ENCODE measurements at places on chromosomes 11 and 22.
A peak's percentile ranks its signal among the peaks of the same experiment; 100 is the strongest.

DNA sequence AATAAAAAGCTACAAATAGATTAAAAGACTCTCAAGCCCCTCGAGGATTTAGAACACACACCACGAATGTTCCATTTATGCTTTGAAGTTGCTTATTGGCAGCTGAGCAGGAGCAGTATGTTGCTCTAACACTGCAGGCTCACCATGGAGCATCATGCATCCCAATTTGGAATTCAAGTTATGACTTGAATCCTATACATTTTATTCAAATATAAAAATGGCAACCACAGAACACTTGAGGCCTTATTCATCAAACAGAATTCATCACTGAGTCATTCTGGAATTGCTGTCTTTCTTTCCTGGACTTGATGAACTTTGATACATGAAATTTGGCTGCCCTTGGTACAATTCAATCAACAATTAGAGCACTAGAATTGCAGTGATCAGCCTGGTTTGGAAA, 24.5 kb upstream of the BLID start:
- DNase-seq, result no peak

DNA sequence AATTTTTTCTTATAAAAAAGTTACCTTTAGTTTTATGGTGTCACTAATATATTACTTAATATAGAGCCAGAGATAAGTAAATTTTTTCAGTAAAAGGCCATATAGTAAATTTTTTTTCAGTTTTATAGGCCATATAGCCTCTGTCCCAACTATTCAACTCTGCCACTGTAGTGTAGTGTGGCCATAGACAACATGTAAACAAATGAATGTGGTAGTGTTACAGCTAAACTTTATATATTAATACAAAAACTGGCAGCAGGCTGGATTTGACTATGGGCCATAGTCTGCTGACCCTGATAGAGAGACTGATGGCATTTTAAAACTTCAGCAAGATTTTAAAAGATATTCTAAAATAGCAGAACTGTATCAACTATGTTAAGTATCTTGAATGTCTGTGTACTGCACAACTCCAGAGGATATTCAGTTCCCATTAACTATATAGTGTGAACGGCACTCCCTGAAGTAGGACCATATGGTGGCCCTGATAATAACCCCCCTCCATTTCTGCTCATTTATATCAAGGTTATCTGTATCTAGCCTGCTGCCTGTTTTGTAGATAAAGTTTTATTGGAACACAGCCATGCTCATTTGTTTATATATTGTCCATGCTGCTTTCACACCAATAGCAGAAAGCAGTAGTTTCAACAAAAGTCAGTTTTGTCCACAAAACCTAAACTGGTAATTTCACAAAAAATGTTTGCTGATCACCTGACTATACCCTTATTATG, 71.6 kb downstream of the PRMT3 start:
- no peak for DNase-seq

DNA sequence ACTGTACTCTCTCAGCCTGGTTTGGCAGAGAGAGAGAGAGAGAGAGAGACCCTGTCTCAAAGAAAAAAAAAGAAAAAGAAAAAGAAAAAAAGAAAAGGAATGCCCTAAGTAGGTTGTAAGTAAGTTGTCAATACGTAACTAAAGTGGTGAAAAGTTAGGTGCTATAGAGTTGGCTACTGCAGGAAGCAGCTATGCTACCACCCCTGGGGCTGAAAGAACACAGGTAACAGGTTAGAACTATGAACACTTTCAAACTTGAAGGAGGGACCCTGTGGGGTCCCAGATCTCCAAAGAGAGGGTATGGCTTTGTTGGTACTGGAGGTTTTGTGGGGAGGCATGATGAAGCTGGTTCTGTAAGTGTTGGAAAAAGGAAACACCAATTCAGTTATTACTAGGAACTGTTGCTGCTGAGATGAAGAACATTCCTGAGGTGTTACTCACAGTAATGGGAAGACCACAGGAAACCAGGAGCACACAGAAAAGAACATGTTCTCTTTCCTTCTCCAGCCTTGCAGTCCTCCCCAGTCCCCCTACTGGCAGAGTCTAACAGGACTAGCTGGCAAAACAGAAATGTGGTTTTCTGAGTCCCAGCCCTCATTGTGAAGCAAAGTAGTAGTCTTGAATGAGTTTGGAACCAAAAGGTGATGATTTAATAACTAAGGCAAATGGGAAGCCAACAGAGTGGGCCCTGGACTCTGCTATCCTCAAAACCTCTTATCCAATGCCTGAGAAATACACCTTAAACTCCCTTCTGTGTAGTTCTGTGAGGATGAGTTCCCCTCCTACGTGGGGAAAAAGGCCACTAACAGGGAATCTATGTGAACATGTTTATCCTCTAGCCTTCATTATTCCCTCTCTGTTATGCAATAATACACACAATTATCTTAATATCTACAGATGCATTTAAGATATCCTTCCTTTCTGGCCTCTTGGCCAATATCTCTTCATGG, 427.0 kb upstream of the DDI1 start:
- no peak for DNase-seq

GRCh38 chr11:68838572-68838964, 3.1 kb downstream of the CPT1A start:
- DNase-seq, result peak; percentile 34

DNA sequence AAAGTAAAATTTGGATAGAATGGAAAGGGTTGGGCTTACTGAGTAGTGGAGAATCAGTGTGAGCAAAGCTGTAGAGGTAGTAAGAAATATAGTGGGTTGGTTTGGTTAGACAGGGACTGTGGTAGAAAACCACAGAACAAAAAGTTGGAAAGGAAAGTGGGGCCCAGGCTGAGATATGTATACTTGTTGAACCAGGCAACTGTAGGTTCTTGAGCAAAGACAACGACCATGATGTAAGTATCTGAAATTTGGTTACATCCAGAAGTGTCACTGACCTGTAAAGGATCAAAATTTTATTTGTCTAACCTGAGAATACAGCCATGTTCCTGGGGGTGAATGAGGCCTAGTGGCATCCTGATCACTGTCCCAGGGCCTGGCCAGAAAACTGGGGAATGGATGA, 114.1 kb downstream of the STIM1 start:
- DNase-seq, result peak; percentile 67

DNA sequence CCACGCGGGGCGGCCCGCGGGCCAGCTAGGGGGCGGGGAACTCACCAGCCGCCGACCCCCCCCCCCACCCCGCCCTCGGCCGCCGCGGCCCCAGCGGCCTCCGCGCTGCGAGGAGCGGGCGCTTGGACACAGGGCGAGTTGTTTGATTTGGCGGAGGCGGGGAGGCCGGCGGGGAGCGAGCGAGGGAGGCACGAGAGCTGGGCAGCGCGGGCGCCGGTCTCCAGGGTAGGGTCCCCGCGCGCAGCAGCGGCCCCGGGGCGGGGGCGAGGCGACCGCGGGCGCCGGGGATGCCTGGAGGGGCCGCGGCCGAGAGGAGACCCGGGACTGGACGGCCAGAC, 64.4 kb downstream of the NAV2 start:
- DNase-seq, result no peak

- no peak for DNase-seq
Measured at GRCh38 chr11:65716302-65716701, 4.2 kb downstream of the KAT5 start.

DNA sequence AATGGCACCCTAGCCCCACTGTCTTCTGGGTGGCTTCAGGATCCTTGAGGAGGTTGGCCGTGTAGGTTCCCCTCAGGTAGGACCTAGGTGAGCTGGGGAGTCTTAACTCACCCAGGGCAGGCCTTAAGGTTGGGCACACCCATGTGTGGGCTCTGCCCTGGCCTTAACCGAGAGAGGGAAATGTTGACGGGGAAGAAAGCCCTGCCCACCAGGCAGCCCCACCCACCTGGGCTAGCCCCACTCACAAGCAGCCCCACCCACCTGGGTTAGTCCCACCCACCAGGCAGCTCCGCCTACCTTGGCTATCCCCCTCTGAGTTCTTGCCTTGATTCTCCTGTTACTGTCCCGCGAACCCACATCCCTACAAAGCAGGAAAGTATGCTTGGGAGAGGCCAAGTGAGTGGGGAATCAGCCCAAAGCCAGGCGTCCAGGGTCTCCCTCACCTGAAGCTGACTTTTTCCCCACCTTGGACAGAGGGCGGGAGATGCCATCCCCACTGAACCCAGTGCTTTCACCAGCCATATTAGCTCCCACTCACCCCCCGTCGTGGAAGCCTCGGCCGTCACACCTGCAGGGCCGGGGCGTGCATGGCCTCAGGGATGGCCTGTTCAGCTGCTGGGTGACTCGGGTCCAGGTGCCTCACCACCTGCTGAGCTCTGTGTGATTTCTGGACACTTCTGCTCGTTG, at the start of gene MYEOV:
Gene MYEOV, plus strand, starts transcription at position 337 of the 687 bp plus-strand sequence. CDS start 1,200 bp downstream, outside the sequence.
- peak; percentile 46 for DNase-seq

GRCh38 chr22:23984430-23984829, 4.5 kb downstream of the GSTT2 start:
- DNase-seq, result peak; percentile 65

DNA sequence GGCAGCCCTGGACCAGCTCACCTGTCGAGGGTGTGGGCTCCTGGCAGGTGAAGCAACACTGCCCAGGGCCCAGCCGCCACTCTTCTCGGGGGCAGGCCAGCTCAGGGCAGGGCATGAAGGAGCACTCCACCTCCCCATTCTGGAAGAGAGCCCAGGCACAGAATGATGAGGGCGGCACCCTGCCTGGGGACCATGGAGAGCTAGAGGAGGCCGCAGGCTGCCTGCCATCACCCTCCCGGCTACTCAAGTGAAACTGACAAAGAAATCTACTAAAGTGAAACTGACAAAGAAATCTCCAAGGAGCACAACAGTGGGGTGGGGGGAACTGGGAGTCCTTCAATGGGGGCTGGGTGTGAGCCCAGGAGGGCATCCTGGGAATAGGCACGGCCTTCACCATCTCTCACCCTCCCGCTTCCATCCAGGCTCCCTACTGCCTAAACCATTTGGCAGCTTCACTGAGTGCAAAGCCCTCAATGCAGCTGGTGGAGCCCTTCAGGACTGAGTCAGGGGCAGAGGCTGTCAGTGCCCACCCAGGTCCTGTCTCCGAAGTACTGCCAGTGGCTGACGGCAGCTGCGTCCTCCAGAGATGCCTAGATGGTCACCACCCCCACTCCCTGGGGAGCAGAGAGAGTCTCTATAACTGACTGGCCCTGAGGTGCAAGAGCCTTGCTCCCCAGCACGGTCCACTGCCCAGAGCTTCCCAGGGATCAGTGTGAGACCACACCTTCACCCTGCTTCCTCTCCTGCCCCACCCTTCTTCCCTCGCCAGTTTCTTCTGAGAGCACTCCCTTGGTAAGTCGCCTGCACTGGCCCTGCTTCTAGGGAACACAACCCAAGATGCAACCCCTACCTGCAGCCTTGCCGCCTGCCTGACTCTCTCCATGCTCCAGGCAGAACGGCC, 21.7 kb downstream of the VWCE start:
- no peak for DNase-seq

GRCh38 chr11:103863497-103863896, 172.9 kb upstream of the DDI1 start:
- DNase-seq, result no peak

DNA sequence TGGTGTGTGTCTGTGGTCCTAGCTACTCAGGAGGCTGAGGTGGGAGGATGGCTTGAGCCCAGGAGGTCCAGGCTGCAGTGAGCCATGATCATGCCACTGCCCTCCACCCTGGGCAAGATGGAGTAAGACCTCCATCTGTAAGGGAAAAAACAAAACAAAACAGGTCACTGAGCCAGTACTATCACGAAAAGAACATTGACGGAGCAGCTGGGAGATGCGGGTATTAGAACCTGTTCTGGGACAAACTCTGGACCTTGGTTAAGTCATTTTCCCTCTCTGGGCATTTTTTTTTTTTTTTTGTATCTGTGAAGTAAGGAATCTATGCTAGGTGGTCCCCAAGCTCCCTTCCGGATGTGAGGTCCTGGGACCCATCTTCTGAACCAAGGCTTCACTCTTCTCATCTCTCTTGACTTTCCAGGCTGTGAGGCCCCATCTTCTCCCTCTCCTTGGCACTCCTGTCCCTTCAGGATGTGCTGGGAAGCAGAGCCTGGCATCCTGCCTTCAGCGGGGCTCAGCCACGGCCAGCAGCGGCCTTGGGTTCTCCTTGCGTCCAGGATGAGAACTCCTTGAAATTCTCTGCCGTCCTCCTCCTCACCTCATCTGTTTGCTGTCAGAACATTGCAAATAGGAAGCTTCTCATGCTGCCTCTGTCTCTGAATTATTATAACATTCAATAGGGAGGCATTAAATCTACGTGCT, 130.8 kb downstream of the GRIK4 start:
- DNase-seq, result no peak

GRCh38 chr11:126720539-126721235, 279.9 kb downstream of the KIRREL3 start:
- no peak for DNase-seq

DNA sequence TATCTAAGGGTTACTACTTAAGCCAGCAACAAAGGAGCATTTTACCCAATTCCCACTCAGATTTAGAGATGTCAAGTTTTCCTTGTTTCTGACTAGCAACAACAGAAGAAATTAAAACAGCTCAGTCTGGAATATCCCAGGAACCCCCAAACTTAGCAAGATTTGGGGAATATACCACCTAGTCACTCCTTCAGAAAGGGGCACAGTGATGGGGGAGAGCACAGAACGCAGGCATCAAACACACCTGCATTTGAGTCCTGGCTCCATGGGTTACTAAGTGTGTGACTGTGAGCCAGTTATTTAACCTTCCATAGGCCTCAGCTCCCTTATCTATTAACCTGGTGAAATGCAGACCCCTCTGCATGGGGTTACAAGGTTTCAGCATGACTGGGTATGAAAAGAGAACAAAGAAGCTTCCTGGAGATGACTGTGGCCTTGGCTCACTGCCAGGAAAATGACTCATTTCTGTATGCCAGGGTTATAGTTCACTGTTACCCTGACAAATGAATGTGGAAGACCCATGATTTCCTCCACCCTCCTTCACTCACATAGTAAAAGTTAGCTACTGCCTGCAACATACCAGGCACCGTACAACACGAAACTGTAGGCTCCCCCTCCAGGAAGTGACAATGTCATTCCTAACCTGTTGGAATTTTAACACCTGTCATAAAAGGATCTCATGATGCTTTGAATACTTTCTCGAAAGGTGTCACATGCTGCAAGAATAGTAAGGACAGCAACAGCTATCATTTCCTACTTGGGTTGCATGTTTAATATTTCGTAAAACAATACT, 79.6 kb downstream of the ME3 start:
- DNase-seq, result peak; percentile 97

DNA sequence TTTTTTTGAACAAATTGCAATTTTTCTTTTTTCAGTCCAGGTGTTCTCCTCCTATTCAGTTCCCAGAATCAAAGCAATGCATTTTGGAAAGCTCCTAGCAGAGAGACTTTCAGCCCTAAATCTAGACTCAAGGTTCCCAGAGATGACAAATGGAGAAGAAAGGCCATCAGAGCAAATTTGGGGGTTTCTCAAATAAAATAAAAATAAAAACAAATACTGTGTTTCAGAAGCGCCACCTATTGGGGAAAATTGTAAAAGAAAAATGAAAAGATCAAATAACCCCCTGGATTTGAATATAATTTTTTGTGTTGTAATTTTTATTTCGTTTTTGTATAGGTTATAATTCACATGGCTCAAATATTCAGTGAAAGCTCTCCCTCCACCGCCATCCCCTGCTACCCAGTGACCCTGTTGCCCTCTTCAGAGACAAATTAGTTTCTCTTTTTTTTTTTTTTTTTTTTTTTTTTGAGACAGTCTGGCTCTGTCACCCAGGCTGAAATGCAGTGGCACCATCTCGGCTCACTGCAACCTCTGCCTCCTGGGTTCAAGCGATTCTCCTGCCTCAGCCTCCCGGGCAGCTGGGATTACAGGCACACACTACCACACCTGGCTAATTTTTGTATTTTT, 6.2 kb upstream of the UBE4A start:
- peak; percentile 40 for DNase-seq

All from activated CD4-positive, alpha-beta T cell treated with anti-CD3 and anti-CD28 coated beads, Interleukin-2, Interleukin-6, amounts not matched to agents 100 ng/mL and 50 ng/mL, durations not matched to agents 16 hours and 8 hours (primary cell).